ENCODE measurements at places on chromosomes 1 and 21.

DNA sequence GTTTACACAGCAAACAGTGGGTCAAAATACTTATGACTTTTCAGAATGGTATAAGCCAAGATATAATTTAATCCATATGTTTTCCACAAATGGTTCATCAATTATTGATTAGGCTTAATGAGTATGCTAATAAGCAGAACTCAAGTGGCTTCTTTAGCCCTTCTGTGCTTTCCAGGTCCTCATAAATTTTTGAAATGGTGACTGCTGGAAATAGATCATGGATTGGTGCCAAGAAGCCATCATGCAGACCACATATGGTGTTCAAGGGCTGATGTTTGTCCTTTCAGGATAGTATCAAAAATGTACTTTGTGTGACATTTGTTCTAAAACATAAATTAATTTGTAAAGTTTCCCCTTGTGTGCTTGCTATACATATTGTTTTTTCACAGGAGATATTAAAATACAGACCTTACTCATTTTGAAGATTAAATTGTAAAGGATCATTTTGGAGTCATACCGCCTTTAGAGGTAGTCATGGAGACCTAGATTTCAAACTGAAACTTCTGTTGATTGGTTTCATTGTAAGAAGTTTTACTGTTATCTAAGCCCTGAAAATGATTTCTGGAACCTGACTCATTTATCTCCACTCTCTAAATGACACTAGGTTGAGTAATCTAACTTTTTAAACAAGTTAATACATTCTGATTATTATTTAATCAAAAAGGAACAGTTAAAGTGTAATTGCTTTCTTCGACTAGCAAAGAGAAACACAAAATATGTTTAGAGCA, 507.9 kb downstream of the PLA2G4A start:
- DNase-seq = no peak

DNA sequence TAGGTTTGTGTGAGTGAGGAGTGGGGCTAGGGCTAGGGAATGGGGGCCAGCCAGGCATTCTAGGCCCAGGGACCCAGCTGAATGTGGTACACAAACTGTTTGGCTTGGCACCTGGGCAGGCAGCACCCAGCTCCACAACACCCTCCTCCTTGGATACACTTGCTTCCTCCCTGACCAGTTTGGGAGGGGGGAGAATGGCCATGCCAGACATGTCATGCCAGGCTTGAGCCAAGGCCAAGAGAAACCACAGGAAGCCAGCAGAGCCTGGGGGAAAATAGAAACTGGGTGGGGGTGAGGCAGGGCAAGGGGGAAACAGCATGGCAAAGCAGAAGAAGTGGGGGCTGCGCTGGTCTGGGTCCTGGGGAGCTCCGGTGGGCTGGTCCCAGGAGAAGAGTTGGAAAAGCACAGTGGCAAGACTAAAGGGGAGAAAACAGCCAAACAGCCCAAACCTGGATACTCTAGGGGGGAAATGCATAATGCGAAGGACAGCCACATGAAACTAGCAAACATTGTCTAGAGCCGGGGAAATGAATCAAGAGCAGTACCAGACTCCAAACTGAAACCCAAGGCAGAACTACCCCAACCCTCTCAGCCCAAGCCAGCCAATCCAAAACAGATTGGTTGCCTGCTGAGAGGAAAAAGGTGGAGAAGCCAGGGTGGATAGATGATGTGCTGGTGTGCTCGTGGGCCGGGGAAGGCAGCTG, 47.9 kb downstream of the LGR6 start:
- no peak for DNase-seq

DNA sequence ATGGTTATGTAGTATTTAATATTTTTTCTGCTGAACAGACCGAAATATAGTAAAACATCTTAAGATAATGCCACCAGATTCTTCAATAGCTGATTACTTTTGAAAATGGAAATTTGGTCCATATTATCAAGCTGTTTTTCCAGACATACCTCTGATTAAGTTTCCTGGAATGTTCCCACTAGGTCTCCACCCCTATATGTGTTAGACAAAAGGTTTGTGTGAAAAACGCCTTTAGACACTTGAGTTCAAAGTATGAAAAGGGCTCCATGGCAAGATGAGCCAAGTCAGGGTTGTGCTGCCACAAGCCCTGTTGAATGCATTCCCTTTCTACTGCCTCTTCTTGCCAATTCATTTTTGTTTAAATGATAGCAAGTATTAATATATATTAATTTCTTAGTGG, 52.7 kb downstream of the ZBTB17 start:
- DNase-seq = no peak

- DNase-seq = no peak
These were observed 214.7 kb downstream of the CHRM3 start for GRCh38 chr1:239601108-239601507.

DNA sequence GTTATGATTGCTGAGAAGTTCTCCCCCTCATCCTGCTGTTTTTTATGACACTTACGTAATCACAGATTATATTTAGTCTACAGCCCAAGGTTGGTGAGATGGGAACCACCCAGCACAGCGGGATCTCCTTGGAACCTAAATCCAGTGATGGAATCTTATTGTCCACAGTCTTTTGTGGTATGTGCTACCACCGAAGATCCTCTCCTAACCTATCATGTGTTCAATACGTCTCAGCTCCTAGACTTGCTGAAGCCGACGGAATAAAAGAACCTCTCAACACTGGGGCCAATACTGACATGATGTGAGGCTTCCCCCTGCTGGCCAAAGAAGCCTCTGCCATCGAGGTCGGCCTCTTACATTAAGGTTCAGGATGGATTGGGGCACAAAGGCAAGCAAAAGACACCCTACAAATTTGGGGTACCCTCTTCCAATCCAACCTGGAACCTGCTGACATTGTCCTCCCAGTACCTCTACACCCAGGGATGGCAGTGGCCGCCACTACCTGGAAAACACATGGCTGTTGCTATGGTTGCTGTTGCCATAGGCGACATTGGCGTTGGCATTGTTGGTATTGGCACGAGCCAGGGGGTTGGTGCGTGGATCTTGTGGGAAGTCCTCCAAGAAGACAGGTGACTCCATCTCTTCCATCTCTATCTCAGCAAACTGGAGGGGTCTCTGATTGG, 19.4 kb upstream of the KIF21B start:
- peak; percentile 69 for DNase-seq

- no peak for DNase-seq
These were observed 126.7 kb downstream of the FOXD2 start for GRCh38 chr1:47564570-47564969.

DNA sequence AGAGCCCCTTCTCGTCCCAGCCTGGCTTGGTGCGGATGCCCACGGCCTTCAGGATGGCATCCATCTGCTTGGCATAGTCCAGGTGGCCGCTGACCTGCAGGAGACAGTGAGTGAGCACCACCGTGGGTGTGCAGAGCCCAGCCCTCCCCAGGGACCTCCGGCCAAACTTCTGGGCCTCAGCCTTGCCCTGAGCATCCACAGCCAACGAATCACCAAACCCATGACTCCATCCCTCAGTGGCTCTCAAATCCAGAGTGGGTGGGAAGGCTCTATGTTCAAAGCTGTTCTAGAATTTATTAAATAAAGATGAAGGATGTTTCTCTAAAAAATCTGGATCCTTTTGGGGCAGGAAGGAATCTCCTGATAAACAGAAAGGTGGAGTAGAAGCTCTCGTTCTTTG, 18.7 kb downstream of the HTR6 start:
- DNase-seq = no peak

- DNase-seq = no peak
These were observed 508.8 kb upstream of the ZP4 start for GRCh38 chr1:238399558-238399957.

- no peak for DNase-seq
These were observed 3.2 kb downstream of the TNN start for GRCh38 chr1:175070818-175071217.

GRCh38 chr1:240190881-240191401, 99.3 kb downstream of the FMN2 start:
- no peak for DNase-seq

- no peak for DNase-seq
These were observed 91.9 kb downstream of the TGFB2 start for GRCh38 chr1:218436997-218437396.

GRCh38 chr1:51442616-51443015, 76.5 kb downstream of the EPS15 start:
- no peak for DNase-seq

- no peak for DNase-seq
These were observed 81.3 kb downstream of the PTPN14 start for GRCh38 chr1:214470132-214470531.

DNA sequence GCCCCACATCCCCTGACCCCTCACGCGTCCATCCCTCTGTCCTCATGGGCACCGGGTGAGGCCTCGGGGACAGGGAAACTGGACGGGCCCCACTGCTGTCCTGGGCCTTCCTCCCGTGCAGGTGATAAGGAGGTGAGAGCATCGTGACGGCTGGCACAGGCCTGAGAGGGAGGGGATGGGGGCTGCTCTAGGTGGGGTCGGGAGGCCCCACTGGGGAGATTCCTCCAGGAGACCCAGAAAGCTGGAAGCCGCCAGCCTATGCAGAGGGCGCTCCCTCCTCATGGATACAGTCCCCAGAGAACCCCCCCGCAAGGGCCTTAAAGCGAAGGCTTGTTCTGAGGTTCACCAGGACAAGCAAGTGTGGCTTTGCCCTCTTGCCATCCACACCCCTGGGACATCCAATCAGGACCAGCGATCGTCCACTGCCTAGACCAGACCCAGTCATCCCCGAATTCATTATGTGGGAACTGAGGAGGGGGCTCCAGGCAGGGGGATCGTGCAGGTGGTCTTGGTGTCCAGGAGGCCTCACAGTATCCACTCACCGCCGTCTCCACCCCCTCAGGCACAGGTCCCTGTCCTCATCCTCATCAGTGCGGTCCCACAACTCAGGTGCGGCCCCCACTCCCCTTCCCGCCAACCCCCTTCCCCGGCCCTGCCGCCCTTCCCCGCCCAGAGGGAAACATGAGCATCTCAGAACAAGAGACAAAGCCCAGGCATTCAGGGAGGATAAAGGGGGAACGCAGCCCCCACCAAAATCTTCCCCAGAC, 45.3 kb upstream of the COL18A1 start:
- no peak for DNase-seq

DNA sequence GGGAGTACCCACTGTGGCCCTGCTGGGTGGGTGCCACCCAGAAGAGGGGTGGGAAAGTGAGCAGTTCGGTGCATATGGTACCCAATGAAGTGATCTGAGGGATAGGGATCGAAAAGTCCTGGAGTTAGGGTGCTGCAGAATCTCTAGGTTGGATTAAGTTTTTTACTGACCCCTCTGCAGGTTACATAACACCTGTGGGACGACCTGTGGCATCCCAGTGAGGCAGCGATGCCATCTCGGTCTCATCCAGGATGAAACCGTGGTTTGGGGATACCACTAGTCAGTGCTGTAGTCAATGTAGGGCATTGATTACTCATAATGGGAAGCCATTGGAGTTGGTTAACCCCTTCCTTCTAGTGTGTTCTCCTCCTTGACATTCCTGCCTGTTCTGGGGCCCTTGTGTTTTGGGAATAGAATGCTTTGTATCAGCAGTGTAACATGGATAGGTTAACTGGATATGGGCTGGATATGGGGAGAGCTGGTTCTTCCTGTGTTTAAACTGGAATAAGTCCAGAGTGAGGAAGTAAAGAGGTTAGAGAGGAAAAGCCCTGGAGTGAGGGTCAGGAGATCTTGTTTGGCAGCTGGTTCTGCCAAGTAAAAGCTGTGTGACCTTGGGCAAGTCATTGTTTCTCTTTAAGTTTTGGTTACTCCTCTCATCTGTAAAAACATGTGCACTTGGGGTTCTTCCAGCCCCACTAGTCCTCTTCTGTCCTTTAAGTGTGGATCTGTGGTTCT, 42.8 kb upstream of the ATF3 start:
- no peak for DNase-seq

DNA sequence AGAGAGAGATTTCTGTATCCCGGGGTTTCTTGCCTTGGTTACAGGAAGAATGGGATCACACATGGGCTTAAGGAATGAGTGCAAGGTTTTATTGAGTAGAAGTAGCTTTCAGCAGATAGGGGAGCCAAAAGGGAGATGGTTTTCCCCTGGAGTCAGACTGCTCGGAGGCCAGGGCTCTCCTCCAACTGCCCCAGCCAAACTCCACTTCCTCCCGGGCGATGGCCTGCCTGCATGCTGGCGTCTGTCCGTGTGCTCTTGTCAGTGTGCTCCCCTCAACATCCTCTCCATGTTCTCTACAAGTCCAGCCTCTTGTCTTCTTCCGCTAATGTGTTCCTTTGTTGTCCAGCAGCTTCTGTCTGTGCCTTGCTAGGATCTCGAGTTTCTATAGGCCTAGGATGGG, 421.3 kb upstream of the ADGRL2 start:
- DNase-seq = no peak

DNA sequence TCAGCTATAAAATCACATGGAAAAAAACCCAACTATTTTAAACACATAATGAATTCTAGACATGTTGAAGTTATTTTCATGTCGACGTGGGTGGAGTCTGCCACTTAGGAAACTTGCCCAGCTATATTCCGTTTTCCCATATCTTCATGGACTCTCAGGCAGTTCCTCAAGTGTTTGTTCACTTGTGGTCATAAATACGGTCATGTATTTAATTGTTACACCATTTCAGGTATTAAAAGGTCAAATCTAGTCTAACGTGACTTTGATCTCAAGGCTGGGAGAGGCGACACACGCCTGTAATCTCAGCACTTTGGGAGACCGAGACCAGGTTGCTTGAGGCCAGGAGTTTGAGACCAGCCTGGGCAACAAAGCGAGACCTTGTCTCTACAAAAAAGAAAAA, 346.9 kb downstream of the PBX1 start:
- DNase-seq = no peak

DNA sequence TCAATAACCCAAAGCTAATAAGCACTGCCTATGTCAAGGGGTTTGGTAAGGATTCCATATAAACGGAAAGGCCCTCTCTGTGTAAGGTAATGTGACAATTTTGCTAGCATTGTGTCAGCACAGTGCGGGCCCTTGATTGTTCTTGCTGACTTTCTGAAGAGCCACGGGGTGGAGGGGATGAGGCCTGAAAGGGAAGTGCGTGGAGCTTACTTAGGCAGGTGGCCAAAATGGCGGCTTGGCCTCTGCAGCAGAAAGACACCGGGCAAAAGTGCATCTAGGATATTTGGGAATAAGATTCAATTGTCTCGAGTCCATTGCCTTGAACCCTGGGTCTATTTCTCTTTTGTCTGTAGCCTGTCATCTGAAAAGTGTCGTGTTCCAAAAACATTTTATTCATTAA, 114.3 kb downstream of the TGFB2 start:
- DNase-seq = no peak

DNA sequence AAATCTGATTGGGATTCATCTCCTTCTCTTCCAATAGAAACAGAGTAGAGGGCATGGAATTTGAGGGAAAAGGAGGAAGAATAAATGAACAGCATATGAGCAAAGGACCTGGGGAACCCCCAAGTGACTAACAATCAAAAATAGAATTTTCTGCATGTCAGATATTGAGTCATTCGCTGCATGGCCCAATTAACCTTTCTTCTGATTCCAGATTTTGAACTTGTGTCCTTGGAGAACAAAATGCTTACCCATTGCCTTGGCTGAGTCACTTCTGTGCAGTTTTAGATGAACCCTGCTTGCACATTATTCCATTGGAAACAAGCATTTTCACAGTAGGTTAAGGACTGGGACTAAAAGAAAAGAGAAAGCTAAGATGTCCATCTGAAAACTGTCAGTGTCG, 390.5 kb downstream of the ST6GALNAC3 start:
- no peak for DNase-seq

- no peak for DNase-seq
These were observed 186.9 kb downstream of the VPS13D start for GRCh38 chr1:12416744-12417143.

- DNase-seq = no peak
These were observed 22.3 kb upstream of the RGS2 start for GRCh38 chr1:192786576-192786975.

All from activated CD4-positive, alpha-beta T cell treated with anti-CD3 and anti-CD28 coated beads, Interleukin-2, amount 50 U/mL, for 4 hours (primary cell).